Neural progenitor cell (in vitro differentiated cells): ENCODE measurements at places on chromosomes 13 and 19.

DNA sequence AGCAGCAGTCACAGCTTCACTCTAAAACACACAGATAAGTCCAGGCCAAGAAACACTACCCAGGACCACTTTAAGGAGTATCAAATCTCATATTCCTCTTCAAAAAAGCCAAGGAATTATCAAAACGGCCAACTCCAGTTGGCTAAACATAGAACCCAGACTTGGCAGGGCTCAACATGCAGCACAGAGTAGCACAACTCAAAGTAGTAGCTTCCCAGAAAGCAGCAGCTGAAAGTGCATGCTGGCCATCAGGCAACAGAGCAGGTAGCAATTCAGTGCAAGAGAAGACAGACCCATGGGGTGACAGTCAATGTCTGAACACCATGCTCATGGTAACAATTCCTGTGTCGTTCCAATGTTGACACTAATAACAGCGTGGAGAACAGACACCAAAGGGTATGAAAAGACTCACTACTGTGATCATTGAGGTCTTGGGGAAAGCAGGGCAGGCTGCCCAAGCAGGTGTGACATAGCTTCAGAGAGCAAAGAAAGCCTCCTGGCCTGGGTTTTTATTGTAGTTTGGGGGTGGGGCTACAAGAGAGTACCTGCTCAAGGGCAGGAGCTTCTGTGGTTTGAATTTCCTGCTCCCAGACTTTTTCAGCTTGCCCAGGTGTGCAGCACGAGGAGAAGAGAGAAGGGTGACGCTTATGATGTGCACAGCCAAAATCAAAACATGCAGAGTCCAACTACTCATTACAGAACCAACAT lies 6.2 kb downstream of the ZNF709 start:
- no peak for DNase-seq

GRCh38 chr13:28550091-28550490 lies 55.2 kb upstream of the FLT1 start:
- no peak for DNase-seq

GRCh38 chr13:77460195-77460594 lies 75.3 kb upstream of the SCEL start:
- no peak for DNase-seq

DNA sequence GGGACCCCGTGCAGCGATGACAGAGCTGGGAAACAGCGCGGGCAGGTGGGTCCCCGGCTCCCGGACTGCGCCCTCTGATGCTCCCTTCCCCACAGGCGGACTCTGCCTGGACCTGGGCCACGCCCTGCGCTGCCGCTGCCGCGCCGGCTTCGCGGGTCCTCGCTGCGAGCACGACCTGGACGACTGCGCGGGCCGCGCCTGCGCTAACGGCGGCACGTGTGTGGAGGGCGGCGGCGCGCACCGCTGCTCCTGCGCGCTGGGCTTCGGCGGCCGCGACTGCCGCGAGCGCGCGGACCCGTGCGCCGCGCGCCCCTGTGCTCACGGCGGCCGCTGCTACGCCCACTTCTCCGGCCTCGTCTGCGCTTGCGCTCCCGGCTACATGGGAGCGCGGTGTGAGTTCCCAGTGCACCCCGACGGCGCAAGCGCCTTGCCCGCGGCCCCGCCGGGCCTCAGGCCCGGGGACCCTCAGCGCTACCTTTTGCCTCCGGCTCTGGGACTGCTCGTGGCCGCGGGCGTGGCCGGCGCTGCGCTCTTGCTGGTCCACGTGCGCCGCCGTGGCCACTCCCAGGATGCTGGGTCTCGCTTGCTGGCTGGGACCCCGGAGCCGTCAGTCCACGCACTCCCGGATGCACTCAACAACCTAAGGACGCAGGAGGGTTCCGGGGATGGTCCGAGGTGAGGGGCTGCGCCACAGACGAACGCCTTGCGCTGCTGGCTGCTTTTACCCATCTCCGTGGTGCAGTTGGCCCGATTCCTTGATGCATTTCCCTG lies 7.8 kb upstream of the SELENOV start:
- DNase-seq: peak; percentile 95

GRCh38 chr19:51470966-51471365 lies 7.4 kb upstream of the CEACAM18 start:
- DNase-seq: no peak

DNA sequence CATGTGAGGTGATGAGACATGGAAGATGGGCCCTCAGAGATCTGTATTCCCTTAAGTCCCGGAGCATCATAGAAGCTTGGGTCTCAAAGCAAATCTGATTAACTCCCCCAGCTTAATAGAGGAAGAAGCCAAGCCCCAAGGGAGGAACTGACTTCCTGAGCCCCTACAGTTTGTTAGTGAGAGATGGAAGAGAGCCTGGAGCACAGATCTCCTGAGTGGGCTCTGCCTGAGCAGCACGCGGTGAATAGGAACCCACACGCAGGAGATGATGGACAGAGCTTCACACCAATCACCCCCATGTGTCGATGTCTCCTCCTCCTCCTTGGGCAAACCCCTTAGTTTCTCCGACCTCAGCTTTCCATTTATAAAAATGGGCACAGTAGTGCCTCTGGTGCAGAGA lies 50.1 kb upstream of the ATP12A start:
- DNase-seq: no peak

DNA sequence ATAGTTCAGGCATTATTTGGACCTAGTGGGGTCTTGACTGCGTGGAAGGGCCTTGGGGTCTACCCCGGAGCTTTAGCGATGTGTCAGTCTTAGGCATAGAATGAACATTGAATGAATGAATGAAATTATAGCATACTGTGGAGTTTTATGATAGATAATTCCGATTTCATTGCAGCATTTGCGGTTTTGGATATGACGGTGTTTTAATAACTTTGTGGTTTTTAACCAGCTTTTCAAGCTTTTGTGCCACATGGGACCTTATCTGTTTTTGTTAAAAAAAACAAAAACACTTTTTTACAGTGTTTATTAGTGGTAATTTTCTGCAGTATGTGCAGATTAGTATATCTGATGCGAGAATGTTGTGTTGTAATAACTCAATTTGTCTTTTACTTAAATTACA lies 696 bp downstream of the NUP58 start:
- DNase-seq: no peak

- DNase-seq: no peak
These were observed 1.7 kb upstream of the PNKP start for GRCh38 chr19:49869009-49869483.
